SHP77 treated with DMSO at 0.1 percent for 48 hours (cell line): ENCODE measurements at places on chromosomes 7 and 10.

DNA sequence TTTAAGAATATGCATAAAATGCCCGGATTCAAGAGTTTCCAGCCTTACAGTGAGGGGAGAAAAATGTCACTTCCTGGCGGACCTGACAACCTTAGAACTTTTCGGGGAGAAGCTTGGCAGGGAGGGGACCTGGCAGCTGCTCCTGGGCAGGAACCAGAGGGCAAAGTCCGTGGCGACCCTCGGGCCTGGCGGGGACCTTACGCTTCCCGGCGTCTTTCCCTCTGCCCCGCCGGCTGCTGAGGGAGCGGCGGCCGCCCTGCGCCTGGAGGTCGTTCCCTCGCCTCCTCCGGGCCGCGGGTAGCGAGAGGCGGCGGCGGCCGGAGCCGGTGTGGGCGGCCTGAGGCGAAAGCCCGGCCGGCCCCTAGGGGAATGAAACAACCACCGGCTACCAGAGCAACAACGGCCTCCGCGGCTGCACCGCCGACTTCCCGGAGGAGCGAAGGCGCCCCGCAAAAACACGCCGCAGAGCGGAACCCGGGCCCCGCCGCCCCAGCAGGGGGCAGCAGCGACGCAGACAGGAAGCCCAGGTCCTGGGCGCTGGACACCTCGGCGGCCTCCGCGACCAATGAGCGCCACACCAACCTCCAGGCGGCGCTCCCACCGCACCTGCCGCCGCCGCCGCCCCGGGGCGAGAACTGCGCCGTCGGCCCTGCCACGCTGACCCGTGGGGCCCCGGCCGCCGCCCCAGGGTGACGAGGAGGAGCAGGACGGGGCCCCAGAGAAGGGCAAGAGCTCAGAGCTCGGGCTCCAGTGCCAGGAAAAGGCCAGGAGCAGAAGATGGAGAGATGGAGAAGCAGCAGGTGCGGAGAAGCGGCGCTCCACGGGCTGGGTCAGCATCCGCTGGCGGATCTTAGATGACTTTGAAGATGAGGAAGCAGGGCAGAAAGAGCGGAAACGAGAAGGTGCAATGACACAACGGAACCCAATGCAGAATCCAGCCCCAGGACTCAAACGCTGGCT lies 10.5 kb upstream of the ACSM6 start:
- DNase-seq, result peak; percentile 61

DNA sequence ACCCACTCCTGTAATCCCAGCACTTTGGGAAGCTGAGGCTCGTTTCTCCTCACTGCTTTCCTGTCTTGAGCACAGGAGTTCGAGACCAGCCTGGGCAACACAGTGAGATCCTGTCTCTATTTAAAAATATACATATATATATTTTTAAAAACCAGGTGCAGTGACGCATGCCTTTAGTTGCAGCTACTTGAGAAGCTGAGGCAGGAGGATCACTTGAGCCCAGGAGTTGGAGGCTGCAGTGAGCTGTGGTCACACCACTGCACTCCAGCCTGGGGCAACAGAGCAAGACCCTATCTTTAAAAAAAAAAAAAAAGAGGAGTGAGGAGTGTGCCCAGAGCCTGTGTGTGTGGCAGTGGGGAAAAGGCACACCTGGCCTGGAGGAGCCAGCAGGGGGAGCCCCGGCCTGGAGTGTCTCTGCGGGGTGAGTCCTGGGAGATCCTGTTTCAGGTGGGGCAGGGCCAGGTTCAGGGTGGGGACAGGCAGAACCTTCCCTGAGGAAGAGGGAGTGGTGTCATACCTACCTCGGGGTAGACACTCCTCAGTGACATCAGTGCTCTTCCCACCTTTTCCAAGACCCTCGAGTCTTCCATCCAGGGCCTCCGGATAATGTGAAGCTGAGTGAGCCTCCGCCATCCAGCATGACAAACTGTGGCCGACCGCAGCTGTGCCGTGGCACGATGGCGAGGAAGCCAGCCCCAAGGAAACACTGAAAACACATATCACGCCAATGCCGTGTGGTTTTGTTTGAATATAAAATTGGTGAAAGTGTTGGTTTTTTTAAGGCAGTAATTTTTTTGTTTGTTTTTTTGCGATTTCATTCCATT lies 9.0 kb upstream of the ARPC1B start:
- no peak for DNase-seq

DNA sequence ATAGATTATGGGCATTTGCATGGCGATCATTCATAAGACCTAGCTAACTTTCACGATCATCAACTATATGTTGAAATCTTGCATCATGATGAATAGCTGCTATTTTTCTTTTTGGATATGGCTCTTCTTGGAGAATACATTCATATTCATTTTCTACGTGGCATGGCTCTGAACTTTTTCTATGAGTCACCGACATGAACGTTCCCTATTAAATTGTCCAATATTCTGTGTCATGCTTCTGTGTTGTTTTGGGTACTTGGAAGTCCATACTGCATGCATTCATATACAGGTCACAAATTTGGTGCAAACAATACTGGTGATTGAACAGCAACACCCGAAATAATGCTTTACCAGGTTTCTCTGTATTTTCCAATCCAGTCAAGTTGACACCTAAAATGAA lies 37.9 kb upstream of the ANKRD1 start:
- no peak for DNase-seq

GRCh38 chr7:114415064-114415989 lies 712 bp downstream of the FOXP2 start:
- DNase-seq, result no peak

- DNase-seq, result no peak
These were observed 47.8 kb downstream of the PHF14 start for GRCh38 chr7:11021468-11021867.

- no peak for DNase-seq
These were observed 316.3 kb downstream of the PRPF18 start for GRCh38 chr10:13902868-13903587.

- no peak for DNase-seq
These were observed 754.2 kb downstream of the SORCS1 start for GRCh38 chr10:106410331-106410730.

DNA sequence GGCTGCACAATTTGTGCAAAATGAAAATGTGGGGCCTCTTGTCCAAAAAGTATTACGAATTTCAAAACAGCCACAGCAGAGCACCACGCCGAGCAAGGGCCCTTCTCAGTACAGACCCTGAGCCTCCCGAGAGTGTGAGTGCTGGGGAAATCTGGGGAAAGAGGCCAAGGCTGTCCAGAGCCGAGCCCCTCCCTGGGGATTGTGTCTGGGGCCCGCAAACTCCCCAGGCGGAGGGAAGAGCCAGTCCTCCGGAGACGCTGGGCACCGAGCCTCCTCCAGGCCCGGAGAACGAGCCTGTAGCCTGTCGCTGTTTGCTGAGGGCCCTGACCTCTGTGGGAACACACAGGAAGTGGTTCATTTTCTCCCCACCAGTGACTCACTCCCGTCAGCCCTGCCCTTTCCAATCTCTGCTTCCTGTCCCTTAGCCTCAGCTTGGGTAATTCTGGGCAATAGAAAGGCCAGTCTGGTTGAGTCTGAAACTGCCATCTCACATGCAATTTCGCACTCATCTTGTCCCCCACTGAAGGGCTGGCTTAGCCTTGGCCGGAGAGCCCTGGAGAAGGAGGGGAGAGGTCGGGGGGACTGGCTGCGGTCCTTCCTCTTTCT lies 19.5 kb upstream of the GNA12 start:
- peak; percentile 88 for DNase-seq

DNA sequence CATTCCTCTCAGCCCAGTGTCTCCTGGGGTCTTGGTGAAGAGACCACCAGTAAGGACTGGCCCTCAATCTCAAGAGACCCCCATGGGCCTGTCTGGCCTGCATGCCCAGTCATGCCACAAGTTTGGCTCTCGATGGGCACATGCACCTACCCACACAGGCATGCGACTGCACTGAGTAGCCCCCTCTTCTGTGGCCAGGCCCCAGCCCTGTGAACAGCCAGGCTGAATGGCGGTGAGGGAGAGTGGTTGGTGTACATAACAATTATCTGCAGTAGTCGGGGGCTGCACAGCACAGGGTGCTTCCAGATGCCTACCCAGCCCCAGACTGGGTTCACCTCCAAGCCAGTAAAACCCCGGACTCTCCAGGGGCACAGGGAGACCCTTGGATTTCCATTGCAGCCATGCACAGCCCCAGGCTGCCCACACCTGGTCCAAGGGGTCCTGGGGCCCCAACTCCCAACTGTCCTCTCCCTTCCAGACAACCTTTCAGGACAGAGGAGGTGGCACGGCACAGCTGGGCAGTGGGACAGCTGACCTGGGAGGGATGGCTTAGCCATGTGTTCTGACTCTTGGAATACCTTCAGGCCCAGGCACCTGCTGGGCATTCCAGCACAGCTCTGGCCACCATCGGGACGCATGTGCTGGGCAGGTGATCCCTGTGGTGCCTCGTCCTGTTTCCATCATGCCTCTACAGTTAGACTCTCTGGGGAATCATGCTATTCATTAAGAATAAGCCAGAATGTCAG lies 21.0 kb upstream of the CSGALNACT2 start:
- DNase-seq, result no peak

- DNase-seq, result no peak
These were observed 24.8 kb upstream of the MKI67 start for GRCh38 chr10:128151031-128151430.

GRCh38 chr10:112546474-112546873 lies 99.5 kb downstream of the VTI1A start:
- DNase-seq, result no peak

DNA sequence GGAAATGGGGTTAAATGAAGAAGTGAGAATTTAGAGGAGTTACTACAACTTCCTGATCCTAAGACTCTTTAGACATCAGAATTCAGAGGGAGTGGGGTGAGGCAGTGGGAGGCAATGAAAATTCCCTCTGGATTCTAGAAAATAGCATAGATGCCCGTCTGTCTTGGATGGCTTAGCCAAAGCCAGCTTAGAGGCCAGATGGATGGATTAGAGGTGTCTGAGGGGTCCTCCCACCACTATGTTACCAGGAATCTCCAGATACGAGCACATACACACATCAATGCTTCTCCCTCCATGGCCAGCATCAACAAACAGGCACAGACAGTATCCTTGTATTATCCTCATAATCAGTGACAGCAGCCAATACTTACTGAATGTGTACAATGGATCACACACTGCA lies 418.1 kb downstream of the PLXNA4 start:
- no peak for DNase-seq

- DNase-seq, result no peak
These were observed 1.2 kb downstream of the COL26A1 start for GRCh38 chr7:101363734-101364374.

DNA sequence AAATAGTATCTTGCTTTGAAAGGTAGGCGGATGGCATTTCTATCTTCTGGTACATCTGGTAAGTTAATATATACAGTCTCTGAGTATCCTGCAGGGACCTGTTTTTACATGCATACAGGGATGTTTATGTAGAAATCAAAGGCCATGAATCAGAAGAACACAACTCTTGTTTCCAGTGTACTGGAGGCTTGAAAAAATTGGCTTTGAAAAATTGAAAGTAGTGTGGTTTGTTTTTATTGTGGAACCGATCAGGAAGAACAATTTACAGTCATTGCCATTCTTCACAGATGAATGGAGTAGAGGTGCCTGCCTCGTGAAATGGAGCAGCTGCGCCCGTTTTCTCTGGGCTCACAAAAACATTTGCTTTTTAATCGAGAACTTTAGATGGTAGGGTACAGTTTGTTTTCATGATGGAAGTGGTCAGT lies 54.0 kb upstream of the RPA3 start:
- DNase-seq, result peak; percentile 34

DNA sequence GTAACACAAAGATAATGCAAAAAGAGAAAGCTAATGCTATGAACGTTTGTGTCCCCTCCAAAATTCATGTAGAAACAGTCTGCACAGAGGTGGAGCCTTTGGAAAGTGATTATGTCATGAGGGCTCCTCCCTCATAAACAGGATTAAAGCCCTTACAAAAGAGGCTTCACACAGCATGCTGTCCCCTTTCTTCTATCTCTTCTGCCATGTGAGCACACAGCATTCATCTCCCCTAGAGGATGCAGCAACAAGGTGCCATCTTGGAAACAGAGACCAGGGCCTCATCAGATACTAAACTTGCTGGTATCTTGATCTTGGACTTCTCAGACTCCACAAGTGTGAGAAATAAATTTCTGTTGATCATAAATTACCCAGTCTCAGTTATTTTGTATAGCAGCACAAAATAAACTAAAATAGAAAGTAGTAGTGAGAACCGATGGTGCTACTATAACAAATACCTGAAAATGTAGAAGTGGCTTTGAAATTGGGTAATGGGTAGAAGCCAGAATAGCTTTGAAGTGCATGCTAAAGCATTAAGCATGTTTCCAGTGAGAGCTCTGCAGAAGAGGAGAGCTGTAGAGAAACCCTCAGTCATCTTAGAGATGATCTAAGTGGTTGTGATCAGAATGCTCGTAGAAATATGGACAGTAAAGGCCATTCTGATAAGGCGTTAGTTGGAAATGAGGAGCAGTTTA lies 108.7 kb downstream of the DNAJC1 start:
- no peak for DNase-seq

- DNase-seq, result no peak
These were observed 107.4 kb downstream of the UNCX start for GRCh38 chr7:1340031-1340430.

- DNase-seq, result no peak
These were observed 902 bp upstream of the NFE2L3 start for GRCh38 chr7:26151096-26151495.

DNA sequence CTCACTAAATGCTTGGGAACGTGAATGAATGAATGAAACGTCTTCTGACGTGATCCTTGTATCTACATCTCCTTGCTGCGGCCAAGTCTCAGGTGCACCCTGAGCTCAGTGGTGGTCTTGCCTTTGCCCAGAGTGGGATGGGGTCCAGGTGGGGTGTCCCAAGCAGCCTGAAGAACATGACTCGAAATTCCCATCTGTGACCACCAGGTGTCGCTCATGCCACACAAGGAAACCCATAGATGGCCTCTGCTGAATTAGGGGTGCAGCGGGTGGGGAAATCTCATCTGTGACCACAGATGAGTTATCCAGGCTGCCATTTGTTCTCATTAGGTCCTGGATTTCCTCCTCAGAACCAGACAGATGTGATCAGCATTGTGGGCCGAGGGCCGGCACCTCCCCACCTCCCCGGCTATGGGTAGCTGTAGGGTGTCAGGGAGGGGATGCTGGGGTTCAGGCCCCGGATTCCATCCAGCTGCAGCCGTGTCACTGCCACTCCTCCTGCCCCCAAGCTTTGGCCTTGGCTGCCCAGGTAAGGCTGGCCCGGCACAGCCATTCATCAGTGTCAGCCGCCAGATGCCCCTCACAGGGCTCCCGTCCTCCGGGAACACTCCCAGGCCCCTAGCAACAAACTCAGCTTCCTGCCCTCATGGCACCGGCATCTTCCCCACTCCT lies 21.0 kb upstream of the GNA12 start:
- DNase-seq, result peak; percentile 44

- DNase-seq, result no peak
These were observed 106.8 kb downstream of the UBE2H start for GRCh38 chr7:129845972-129846327.

GRCh38 chr7:17126413-17127268 lies 171.8 kb upstream of the AHR start:
- DNase-seq, result no peak
